ENCODE measurements at places on chromosomes 7 and 10.

DNA sequence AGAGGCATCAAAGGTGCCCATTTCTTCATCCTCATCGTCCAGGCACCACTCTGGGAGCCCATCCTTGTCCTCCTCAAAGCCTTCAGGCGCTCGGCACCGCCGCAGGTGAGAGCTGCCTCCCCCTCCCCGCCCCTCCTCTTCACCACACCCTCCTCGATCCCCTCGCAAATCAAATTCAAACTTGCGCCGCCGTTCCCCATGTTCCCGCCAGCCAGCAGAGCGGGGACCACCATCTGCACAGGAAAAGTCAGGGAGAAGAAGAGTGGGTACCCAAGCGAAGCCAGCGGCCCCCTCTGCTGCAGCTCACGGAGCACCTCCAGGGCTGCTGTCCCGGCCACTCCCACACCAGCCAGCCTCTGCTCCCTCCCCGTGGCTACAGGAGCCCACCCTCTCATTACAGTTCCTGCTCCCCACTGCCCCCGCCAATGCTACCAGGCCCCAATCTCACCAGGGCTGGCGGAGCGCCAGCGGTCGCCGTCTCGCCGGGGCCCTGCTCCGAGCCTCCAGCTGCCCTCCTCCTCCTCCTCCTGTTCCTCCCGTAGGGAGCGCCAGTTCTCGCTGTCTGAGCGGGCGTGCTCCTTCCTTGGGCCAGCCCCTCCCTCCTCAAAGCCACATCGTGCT lies 7.7 kb downstream of the GIGYF1 start:
- no peak for DNase-seq

- DNase-seq: no peak
These were observed 94.3 kb upstream of the IL6 start for GRCh38 chr7:22632674-22633073.

DNA sequence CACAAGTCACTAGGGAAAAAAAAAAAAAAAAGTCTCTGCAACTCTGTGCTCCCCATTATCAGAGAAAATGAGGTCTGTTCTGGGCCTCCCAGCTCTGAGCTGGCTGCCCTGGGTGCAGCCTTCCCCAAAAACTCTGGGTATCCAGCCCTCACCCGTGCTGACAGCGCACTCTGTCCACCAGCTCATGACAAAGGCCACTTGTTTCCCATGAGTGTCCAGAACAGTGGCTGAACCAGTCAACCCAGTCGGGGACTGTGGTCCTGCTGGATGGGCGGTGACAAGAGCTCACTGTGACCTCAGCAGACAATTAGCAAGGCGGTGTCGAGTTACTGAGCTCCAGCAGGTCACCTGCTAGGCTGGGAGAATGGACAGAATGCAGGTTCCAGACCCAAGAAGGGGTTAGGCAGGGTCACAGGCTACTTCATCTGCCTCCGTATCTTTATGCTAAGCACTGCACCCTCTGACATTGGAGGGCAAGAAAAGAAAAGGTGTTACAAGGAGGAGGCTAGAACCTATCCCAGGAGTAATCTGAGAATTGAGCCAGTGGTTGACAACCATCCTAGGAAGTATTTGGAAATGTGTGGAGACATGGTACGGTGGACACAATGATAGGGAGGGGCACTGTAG lies 37.2 kb downstream of the DLG5 start:
- DNase-seq: no peak

DNA sequence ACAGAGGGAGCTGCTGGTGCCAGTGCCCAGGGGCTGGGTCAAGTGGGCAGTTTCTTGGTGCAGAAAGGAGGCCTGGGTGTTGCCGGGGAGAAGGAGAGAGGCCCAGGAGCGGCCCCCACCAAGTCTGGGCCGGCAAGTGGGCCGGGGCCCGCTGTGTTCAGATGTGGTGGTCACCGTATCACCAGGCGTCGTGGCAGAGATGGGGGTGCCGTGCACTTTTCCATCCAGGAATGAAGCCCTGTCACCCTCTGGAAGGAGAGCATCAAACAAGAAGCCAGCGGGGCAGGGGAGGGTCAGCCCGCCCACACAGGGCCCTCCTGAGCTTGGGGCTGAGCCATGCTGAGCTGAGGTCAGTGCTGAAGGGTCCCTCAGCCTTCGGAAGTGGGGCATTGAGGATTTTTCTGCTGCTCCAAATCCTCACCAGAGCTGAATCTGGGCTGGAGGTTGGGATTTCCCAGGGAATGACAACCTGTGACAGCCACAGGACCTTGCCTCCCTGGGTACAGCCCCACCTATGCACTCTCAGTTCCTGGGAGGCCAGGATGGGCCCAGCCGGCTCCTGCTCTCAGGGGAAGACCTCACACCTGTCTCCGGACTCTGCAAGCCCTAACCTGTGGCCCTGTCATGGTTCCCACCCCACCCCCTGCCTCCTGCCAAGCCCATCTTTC lies 27.9 kb upstream of the INPP5A start:
- no peak for DNase-seq

DNA sequence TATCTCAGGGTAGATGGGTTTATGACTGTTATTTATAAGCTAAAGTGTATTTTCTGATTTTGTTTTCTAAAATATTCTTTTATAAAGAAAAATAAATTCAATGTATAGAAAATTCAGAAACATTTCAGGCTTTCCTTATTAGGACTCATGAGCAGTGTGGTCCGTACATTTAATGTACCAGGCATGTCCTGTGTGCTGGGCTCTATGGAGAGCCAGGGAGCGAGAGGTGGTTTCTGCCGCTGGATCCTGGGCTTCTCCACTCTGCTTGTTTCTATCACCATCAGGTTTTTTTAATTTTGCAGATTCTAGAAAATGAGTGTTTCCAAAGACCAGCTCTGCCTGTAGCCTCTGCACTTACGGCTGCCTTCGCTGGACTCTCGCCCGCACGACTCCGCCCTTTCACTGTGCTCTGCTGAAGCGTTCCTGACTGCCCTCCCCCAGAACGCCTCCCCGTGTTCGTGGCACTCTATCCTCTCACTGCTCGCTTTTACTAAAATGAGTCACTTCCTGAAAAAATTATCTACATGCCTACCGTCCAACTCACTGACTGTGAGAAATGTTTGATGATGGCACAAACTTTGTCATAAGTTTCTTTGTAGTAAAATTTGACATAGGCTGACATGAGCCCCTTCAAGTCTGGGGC lies 188.5 kb downstream of the ZMYND11 start:
- no peak for DNase-seq

DNA sequence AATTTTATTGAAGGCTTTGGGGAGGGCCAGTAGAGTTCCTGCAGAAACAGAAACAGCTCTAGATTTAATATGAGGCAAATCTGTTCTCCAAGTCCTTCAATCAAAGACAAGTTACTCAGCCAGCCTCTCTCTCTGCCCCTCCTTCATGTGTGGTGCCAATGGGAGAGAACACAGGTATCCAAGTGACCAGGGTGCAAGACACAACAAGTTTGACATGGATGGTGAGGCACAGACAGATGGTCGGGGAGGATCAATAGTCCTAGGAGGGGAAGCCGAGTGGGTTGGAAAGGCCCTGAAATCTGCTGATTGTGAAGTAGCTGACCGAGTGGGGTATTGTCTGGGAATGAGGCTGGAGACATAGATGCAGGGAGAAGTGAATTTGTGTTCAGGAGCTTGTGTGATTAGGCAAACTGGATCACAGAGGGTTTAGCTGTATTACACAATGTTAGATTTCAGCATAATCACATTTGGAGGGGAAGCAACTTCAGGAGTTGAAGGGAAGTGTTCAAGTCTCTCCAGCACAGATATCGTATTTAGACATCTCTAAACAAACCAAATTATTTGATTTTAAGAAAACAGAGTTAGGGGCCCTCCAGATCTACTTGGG lies 1.5 kb downstream of the GIMAP1 start:
- DNase-seq: no peak

DNA sequence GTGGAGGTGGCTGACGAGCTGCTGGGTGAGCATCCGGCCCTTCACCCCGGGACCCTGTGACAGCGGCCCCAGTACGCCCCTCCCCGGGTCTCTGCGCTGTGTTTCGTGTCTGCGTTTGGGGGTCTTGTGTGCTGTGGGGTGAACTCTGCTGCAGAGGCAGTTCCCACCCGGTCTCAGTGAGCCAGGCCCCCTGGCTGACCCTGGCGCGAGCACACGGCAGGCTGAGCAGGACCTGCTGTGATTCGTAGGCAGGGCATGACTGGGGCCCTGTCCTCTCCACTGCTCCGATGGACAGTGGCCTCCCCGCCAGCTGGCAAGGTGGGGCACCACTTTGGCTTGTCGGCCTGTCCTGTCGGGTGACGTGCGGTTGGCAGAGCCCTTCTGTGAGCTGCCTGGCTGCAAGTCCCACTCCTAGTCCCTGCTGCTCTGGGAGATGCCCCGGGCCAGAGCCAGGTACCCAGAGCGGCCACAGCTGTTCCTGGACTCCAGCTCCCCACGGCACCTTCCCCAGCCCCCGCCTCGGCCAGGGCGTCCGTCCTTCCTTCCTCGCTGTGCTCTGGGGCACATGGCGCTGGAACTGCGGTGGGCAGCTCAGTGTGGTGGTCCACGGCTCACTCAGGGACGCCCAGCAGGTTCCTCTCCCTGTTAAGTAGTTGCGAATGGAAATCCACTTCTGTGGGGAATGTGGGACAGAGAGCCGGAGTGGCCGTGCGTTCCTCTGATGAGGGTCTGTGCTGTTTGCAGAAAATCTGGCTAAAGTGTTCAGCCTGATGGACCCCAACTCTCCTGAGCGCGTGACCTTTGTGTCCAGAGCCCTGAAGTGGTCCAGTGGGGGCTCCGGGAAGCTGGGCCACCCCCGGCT lies 10.5 kb downstream of the GET4 start:
- DNase-seq: peak; percentile 62

DNA sequence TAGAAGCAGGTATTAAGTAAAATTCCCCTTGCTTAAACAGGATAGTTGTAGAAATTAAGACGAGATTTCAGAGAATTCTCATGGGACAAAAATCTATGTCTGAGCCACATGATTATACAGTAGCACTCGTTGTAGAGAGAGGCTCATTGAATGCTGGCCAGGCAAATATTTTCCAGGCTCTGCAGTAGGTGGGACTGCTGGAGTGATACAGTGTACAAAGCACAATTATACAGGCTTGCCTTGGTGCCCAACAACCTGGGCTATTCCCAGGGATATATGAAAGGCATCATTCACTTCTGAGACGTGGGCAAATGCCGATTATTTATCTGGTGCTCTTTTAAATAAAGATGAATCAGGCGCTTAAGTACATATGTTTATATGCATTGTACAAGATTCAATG lies 380.6 kb downstream of the PHTF2 start:
- no peak for DNase-seq

GRCh38 chr7:157923903-157924630 lies 587.3 kb downstream of the DNAJB6 start:
- DNase-seq: no peak

DNA sequence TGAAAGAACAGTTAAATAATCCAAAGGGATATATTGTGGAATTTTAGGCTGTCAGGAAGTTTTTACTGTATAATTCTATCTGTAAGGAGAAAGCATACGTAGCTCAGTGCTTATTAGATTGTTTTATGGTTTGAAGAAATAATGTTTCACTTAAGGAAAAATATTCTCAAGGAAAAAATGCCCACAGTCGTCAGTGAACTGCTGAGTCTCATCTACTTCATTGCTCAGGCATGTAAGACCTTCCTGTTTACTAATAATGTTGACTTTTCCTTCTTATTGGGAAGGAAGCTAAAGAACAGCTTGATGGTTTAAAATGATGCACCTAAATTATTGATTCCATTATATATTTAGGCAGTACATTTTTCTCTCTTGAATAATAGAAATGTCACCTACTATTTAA lies 304.2 kb downstream of the SDK1 start:
- no peak for DNase-seq

GRCh38 chr7:146654048-146654447 lies 537.4 kb downstream of the CNTNAP2 start:
- DNase-seq: no peak

GRCh38 chr7:28623863-28624262 lies 211.5 kb downstream of the CREB5 start:
- DNase-seq: no peak

- no peak for DNase-seq
These were observed 35.3 kb upstream of the PROSER2 start for GRCh38 chr10:11787846-11788245.

DNA sequence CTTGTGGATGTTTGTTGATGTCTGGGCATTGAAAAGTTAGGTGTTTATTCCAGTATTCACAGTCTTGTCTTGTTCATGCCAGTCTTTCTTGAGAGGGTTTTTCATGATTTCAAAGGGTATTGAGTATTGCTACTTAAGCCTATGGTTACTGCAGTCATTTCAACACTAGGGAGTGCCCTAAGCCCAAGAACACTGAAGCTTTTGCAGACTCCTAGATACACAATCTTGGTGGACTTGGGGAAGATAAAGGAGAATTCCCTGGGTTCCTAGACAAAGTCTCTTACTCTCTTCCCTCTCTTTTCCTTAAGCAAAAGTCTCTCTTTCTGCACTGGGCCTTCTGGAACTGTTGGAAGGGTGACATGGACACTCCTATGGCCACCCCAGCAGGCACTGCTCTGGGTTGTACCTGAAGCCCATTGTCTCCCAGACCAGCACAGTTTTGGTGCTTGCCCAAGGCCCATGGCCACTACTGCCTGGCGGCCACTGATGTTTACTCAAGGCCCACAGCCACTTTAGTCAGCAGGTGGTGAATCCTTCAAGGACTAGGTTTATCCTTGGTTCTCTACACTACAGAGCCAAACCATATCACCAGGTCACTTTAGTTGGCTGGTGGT lies 24.9 kb downstream of the SAMD9 start:
- DNase-seq: no peak

- DNase-seq: no peak
These were observed 2.6 kb upstream of the MBL2 start for GRCh38 chr10:52775132-52775647.

- DNase-seq: no peak
These were observed 161.5 kb upstream of the AGR3 start for GRCh38 chr7:17043012-17043877.

GRCh38 chr10:32327364-32327691 lies 19.6 kb downstream of the EPC1 start:
- no peak for DNase-seq

- no peak for DNase-seq
These were observed 168.2 kb upstream of the IGFBP3 start for GRCh38 chr7:46089281-46089680.

DNA sequence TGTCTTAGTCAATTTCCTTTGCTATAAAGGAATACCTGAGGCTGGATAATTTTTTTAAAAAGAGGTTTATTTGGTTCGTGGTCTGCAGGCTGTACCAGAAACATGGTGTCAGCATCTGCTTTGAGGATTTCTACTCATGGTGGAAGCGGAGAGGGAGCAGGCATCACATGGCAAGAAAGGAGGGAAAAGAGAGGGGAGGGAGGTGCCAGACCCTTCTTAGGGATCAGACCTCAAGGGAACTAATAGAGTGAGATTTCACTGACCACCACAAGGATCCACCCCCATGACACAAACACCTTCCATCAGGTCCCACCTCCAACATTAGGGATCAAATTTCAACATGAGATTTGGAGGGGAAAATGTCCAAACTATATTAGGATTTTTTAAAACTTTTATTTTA lies 27.0 kb upstream of the AKR1B10 start:
- no peak for DNase-seq

GRCh38 chr7:80412842-80413241 lies 99.0 kb downstream of the GNAT3 start:
- DNase-seq: no peak

- no peak for DNase-seq
These were observed 190.4 kb downstream of the CTTNBP2 start for GRCh38 chr7:117682681-117683385.
